ENCODE measurements at places on chromosomes 2 and 18. TPM values are rescaled to one million over a fixed set of nuclear protein-coding genes. Genes with fewer than 3 reads are reported as not detected.

Gene OR6B3
- total RNA-seq: not detected

Gene SETBP1
- total RNA-seq: 1.9 TPM

Gene OXER1
- total RNA-seq: not detected

Gene SERPINB13
- 8.0 TPM for total RNA-seq

Gene SNED1
- 1.2 TPM for total RNA-seq

Gene SKOR2
- total RNA-seq: not detected

Gene ARHGEF4
- total RNA-seq: 34.5 TPM

Gene UBE2E3
- 72.8 TPM for total RNA-seq

Gene RAB3GAP1
- 53.3 TPM for total RNA-seq

Gene CIB4
- not detected for total RNA-seq

Gene SPDYA
- not detected for total RNA-seq

Gene SLC30A3
- total RNA-seq: not detected

Gene C1QL2
- not detected for total RNA-seq

Gene GPR55
- total RNA-seq: not detected

Gene SIGLEC15
- total RNA-seq: 0.15 TPM

Gene LAMA3
- 608 TPM for total RNA-seq

Gene LRATD1
- total RNA-seq: 8.1 TPM

Gene FAM110C
- 19.0 TPM for total RNA-seq

Gene UGT1A4
- total RNA-seq: not detected

Gene NEB
- total RNA-seq: under 0.01 TPM

Gene ELOA2
- not detected for total RNA-seq

Gene MAL
- total RNA-seq: 0.23 TPM

Gene IL36B
- total RNA-seq: not detected

Gene GPR75
- total RNA-seq: 0.62 TPM

Gene EFEMP1
- total RNA-seq: 215 TPM

Gene POTEC
- total RNA-seq: not detected

Gene LIMS2
- not detected for total RNA-seq

Gene CIDEA
- total RNA-seq: 3.9 TPM

Gene ATG9A
- 36.9 TPM for total RNA-seq

Gene IL37
- total RNA-seq: not detected

Gene SLC9A2
- total RNA-seq: under 0.01 TPM

Gene STEAP3
- total RNA-seq: 34.9 TPM

Gene NOSTRIN
- not detected for total RNA-seq

Gene AGXT
- total RNA-seq: not detected

Gene LAMA1
- total RNA-seq: 20.2 TPM

Gene MYO3B
- total RNA-seq: 1.1 TPM

Gene HJURP
- total RNA-seq: 10.9 TPM

Gene CARF
- total RNA-seq: 8.1 TPM

Gene CFAP65
- not detected for total RNA-seq

Gene IL18RAP
- total RNA-seq: not detected

Gene ALPI
- not detected for total RNA-seq

Gene NT5C1B
- total RNA-seq: not detected

Gene CXCR1
- 0.11 TPM for total RNA-seq

Gene SIX3
- not detected for total RNA-seq

Gene FAM237A
- total RNA-seq: not detected

Gene HOXD10
- not detected for total RNA-seq

Gene DSG1
- 0.38 TPM for total RNA-seq

Gene NYAP2
- total RNA-seq: not detected

Gene GCG
- not detected for total RNA-seq

Gene GRP
- not detected for total RNA-seq

Gene RAB6D
- total RNA-seq: not detected

Gene CXCR4
- total RNA-seq: not detected

Gene TBR1
- not detected for total RNA-seq
